HT1080 (cell line): ENCODE measurements at places on chromosomes 13 and 19.

DNA sequence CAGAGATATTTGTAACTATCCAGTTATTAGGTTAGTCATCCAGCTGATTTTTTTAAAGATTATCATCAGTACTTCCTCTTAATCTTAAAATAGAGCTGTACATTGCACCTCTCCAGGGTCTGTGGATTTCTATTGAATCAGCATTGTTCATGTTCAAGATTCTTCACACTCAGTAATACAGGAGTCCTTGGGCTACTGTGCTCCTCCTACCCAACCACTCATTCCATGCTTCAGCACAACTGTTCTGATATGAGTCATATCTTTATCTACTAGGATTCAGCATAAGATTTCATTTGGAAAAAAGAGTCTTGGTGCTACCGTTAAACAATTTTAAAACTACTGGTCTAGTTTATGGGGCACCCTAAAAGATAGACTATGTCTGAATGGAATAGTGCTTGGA lies 357.8 kb downstream of the DCT start:
- peak; percentile 47 for DNase-seq

DNA sequence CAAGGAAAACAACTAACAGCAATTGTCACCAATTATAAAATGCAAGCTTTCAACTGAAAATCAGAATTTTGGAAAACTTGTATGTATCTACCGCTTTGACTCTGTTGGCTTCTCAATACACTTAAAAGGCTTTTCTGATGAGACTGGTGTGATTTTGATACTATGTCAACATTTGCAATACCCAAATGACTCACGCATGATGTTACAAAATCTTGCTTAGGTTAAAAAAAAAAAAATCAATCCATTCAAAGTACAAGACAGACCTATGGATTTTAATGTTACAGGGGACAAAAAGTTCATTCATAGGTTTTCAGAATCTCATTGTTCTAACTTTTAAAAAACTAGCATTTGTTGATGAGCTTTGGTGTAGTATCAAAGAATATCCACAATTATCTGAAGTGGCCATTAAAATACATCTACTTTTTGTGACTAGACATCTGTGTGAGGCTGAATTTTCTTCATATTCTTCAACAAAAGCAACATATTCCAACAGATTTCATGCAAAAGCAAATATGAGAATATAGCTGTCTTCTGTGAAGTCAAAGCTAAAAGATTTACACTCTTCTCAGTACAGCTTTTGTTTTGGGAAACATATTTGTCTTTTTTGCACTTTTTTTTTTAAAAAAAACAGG lies 10.7 kb downstream of the ELF1 start:
- DNase-seq: peak; percentile 88

DNA sequence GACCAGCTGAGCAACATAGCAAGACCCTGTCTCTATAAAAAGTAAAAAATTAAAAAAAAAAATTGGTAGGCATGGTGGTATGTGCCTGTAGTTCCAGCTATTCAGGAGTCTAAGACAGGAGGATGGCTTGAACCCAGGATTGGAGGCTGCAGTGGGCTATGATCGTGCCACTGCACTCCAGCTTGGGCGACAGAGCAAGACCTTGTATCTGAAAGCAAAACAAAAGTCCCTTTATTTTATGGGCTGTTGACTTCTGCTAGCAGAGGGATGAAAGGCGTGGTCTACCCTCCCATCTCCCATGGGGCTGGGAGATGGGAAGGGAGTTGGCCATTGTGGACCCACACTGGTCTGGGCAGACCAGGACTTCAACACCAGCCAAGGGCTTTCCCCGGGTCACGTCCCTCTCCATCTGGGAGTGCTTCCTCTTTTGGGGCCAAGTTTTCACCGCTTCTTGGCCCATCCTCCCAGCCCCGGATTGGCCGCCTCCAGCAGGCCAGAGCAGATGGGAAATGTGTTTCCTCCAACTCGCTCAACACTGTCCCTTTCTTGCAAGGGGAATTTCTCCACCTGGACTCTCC lies 2.2 kb upstream of the TNFSF9 start:
- no peak for DNase-seq

- DNase-seq: no peak
These were observed 132.5 kb upstream of the ARGLU1 start for GRCh38 chr13:106700439-106700838.

DNA sequence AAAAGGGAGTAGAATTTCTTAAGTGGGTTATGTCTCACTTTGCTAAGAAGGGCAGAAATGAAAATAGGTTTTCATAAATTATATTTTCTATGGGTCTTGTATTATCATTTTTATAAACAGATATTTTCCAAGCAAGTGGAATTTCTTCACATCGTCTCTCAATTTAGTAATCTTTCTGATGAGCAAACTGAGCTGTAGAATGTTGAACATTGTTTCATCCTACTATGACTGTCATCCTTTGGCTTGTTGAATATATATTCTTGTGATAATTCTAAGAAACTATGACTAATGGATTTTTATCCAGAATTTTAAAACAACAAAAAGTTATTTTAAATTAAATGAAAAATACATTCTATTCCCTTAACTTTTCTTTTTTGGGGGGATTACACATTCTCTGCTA lies 313.8 kb downstream of the ENOX1 start:
- DNase-seq: no peak

DNA sequence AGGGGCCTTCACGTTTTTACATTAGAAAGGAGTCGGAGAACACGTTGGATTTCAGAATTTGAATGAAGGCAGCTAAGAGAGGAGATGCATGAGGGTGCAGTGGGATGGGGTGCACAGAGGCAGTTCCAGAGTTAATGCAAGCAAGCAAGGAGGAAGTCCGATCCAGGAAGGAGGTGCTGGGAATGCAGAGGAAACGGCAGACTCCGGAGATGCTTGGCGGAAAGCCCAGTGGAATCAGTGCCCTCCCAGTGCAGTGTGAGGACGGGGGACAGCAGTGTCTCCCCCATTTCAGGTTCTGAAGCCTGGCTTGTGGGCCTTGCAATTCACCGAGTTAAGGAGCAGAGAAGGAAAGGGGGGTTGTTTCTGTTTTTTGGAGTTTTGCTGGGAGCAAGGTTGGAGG lies 100.4 kb downstream of the COL4A2 start:
- no peak for DNase-seq

- DNase-seq: no peak
These were observed 26.2 kb downstream of the CSNK1G2 start for GRCh38 chr19:1967087-1967608.

- DNase-seq: peak; percentile 55
These were observed 1.3 kb downstream of the NECTIN2 start for GRCh38 chr19:44847144-44848035.

GRCh38 chr19:30144242-30144758 lies 202.3 kb downstream of the URI1 start:
- no peak for DNase-seq

DNA sequence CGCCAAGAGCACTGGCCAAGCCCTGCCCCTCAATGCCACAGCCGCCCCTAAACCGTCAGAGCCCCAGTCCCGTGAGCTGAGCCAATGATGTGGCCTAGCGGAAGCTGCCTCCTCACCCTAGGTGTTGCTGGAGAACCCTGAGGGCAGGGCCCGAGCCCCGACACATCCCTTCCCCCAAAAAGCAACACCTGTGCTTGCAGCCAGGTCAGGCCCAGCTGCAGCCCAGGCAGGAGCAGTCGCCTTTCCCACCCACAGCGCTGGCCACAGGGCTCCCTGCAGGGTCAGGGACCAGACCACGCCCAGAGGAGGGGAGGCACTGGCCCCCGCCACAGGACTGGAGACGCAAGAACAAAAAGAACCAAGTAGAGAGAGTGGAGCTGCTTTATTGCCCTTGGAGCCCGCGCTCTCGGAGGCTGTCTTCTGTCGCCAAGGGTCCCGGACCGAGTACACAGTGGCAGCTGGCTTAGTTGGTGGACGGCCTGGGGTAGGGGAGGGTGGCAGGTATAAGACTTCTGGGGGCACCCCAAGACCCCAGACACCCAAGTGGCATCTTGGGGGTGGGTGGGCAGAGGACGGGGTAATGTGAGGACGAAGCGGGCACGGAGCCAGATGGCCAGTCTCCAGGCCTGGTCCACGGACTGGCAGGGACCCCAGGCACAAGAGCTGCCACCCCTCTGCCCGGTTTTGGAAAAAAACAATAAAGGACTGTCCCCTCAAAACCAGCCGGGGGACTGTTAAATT lies 3.3 kb downstream of the P2RY11 start:
- no peak for DNase-seq

GRCh38 chr13:56659041-56659471 lies 481.7 kb upstream of the PRR20A start:
- no peak for DNase-seq

GRCh38 chr19:50449236-50449899 lies 16.7 kb downstream of the MYBPC2 start:
- peak; percentile 61 for DNase-seq

- no peak for DNase-seq
These were observed 19.3 kb upstream of the TINCR start for GRCh38 chr19:5587071-5587455.

DNA sequence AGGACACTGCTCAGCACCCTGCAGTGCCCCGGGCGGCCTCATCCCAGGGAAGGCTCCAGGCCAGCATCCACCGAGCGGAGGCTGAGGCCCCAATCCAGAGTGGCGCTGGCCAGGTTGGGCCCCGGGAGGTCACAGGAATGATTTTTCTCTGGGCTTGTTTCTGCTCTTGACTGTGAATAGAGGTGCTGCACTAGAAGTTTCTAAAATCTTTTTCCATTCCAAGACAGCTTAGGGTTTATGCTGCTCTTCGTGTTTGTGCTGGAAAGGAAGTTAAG lies 15.1 kb downstream of the KDM4B start:
- no peak for DNase-seq

- DNase-seq: peak; percentile 38
These were observed 61.0 kb upstream of the F7 start for GRCh38 chr13:113044391-113045114.

DNA sequence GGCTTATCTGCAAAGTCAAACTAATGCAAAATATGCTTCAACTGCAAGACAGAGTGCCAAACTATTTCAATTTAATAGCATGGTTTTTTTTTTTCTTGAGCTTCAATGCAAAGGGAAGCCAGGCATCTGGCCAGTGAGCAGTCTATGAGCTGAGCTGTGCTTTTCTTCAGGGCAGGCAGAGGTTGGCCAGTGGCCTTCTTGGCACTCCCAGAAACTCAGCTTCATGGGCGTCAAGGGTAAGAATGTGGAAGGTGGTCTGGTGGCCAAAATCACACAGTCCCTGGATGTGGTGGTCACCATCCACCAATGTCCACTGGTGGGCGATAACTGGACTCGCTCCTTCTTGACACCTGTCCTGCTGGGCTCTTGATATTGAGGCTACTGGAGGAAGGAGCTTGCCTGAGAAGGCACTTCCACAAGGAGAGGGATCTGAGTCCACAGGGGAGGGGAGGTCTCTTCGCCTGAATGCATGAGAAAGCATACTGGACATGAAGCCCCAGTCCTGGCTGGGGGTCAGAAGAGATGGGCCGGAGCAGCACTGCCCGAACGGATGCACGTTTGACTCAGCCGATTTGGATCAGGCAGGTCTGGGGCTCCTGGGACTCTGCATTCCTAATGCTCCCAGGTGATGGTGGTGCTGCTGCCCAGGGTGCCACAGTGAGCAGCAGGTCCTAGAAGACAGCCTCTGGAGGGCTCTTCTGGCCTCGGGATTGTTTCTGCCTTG lies 17.1 kb downstream of the COL4A2 start:
- DNase-seq: no peak

DNA sequence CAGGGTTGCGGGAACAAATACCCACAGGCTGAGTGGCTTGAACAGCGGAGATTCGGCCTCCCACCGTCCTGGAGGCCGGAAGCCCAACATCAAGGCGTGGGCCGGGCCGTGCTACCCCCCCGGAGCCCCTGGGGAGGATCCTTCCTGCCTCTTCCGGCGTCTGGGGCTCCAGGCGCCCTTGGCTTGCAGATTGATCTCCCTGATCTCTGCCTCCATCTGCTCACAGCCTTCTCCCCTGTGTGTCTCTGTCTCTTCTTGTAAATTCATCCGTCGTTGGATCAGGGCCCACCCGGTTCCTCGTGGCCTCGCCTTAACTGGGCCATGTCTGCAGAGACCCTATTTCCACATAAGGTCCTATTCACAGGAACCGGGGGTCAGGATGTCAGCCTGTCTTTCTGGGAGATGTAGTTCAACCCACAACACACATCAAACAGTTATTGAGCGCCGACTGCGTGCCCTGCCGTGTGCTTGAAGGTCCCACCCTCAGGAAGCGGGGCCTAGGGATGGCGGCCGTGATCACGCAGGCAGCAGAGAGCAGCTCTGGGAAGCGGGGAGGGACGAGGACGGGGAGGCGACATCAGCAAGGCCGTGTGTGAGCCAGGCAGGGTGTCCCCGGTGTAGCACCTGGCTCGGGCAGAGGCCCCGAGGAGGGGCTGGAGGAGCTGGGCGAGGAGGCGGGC lies 21.3 kb downstream of the HCN2 start:
- no peak for DNase-seq

GRCh38 chr19:33456076-33456844 lies 65.3 kb downstream of the PEPD start:
- no peak for DNase-seq

GRCh38 chr13:90696254-90696653 lies 651.2 kb upstream of the MIR17HG start:
- peak; percentile 83 for DNase-seq

- DNase-seq: peak; percentile 53
These were observed 68.1 kb downstream of the UFM1 start for GRCh38 chr13:38417727-38418126.

- no peak for DNase-seq
These were observed 17.3 kb downstream of the LCP1 start for GRCh38 chr13:46164661-46165060.

DNA sequence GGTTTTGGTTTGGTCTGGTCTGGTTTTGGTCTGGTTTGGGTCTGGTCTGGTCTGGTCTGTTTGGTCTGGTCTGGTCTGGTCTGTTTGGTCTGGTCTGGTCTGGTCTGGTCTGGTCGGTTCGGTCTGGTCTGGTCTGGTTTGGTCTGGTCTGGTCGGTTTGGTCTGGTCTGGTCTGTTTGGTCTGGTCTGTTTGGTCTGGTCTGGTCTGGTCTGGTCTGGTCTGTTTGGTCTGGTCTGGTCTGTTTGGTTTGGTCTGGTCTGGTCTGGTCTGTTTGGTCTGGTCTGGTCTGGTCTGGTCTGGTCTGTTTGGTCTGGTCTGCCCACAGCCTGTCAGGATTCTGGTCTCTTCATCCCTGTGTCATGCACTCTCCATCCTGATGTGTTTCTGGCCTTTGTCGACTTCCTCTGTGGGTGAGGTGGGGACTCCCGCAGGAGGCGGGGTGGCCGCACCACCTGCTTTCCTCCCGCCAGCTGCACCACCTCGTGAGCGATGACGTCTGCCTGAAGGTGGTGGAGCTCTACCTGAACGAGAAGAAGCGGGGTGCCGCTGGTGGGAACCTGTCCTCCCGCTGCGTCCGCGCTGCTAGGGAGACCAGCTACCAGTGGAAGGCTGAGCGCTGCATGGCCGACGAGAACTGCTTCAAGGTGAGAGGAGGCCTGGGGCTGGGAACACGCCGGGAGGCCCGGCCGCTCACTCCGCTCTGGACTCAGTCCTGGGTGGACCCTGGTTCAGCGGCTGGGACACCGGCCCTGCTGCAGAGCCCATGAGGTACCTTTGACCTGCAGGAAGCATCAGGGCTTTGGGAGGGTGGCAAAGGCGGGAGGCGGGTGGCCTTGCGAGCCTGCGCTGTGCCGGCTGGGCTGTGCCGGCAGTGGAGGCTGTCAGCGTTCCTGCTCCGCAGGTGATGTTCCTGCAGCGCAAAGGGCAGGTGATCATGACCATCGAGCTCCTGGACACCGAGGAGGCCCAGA lies 12.9 kb upstream of the F2RL3 start:
- no peak for DNase-seq

- peak; percentile 51 for DNase-seq
These were observed 10.0 kb downstream of the COL5A3 start for GRCh38 chr19:10000171-10000826.
